ENCODE measurements at places on chromosomes 4 and X.

GRCh38 chrX:71184803-71185495 lies 38.1 kb upstream of the GJB1 start:
- DNase-seq = no peak

GRCh38 chr4:73068491-73069337 lies 802 bp downstream of the COX18 start:
- DNase-seq = no peak

DNA sequence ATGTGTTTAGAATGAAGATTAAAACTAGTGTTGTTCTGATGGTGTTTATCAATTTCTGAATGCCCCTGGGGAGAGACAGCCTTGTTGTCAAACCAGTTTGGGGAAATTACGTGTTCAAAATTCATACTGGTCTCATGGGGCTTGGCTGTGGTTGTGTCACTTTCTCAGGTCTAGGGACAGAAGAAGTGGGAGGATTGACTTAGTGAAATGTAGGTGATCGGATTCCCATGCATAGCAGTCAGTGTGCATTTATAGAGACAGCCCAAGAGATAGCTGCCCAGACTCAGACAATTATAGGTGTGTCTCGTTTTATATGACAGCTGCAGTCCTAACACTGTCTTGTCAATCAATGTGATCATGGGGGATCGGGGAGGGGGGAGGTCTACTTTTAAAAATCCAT lies 94.4 kb upstream of the CLCN4 start:
- DNase-seq = no peak

GRCh38 chrX:122094611-122095010 lies 1047.2 kb downstream of the GLUD2 start:
- no peak for DNase-seq

DNA sequence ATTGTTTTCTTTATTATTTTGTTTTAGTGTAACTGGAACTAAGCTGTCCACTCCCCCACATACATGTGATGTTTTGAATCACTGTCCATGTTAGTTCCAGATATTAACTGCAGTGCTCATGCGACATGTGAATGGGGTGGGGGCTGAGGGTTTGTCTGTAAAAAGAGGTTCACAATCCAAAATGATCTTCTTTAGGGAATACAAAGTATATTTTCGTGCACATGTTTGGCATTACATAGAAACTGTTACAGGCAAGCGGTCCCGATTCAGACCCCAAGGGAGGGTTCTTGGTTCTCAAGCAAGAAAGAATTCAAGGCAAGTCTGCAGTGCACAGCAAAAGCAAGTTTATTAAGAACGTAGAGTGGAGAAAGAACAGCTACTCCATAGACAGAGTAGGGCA lies 296.5 kb upstream of the CLNK start:
- DNase-seq = no peak

- DNase-seq = no peak
Measured at GRCh38 chrX:136870064-136870463, 10.5 kb downstream of the RBMX start.

GRCh38 chrX:40266490-40267333 lies 169.0 kb upstream of the BCOR start:
- DNase-seq = peak; percentile 26

- no peak for DNase-seq
Measured at GRCh38 chrX:129433945-129434344, 89.3 kb downstream of the SMARCA1 start.

DNA sequence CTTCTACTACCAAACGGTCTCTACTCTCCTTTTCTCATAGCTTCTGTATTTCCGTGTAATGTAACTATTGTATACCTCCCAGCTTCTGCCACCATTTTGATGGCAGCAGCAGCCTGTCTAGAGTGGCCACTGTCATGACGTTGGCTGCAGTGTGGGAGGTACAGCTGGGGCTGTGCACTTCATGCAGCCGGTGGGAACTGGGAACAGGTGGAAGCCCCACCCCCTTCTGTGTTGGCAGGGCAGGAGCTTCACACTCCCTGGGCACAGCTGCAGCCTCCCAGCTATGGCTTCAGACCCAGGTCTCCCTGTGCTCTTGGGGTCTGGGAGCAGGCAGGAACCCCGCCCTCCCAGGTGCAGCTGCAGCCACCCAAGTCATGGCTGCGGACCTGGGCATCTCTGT lies 49.8 kb upstream of the SEC24B start:
- no peak for DNase-seq

DNA sequence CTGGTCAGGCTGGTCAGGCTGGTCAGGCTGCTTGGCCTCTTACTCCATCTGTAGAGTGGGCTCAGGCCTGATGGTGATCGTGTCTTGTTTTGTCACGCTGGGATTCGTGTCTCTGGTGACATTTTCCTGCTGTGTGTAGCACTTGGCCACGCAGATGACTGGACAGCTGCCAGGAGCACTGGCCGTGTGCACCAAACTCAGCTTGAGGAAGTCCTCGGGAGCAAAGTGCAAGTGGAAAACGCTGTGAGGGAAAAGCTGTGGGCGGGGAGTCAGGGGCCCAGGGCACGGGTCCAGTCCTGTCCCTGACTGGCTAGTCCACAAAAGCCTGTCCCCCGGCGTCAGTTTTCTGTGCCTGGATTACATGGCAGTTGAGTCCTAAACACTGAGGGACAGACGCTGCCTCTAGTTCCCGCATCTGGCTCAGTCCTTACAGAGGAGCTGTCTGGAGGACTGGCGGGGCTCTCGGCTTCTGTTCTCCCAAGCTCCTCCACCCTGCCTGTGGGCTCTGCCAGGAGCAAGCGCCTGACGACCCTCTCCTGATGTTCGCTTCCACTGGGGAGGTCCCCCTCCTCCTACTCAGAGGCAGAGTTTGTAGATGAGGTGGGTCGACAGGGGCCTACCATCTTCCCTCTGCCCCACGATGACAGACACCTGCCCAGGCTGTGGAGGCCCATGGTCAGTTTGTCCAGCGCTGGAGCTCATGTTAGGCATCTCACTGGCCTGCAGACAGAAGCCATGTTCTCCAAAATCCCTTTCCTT lies 35.9 kb upstream of the GRPEL1 start:
- DNase-seq = peak; percentile 27

- DNase-seq = no peak
Measured at GRCh38 chrX:54180403-54180802, 2.7 kb downstream of the FAM120C start.

DNA sequence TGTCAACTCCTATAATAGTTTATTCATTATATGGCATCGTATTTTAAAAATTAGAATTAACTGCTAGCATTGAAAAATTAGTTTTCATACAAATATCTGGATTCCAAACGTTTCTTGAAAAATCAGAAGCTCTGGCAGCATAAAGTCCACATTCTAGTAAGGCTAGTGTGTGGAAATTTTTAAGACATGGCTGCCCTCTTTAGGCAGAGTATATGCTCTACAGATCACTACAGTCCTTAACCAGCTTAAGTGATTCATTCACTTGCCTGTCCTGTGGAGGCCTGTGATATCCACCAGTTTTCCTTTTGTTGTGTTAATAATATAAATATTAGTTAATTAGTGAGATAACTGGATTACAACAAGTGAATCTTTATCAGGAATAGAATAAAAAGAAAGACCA lies 287.2 kb downstream of the OPHN1 start:
- no peak for DNase-seq

DNA sequence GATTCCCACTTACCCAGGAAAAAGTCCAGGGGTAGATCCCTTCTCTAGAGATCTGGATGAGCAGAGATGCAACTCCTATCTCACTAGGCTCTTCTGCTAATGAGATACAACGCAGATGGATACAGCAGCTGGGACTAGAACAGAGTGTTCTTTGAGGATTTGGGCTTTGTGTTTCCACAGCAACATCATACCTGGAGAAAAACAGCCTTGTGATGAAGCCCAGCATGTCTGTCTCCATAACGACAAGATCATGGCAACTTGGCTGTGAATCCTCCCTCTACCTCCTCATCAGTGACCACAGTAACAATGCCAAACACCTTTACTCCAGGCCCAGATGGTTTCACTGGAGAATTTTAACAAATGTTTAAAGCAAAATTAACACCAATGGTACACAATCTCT lies 80.1 kb downstream of the RCHY1 start:
- DNase-seq = no peak

- DNase-seq = no peak
Measured at GRCh38 chrX:117835034-117835433, 281.6 kb downstream of the KLHL13 start.

GRCh38 chrX:24241822-24242648 lies 71.8 kb downstream of the SUPT20HL2 start:
- DNase-seq = peak; percentile 0

DNA sequence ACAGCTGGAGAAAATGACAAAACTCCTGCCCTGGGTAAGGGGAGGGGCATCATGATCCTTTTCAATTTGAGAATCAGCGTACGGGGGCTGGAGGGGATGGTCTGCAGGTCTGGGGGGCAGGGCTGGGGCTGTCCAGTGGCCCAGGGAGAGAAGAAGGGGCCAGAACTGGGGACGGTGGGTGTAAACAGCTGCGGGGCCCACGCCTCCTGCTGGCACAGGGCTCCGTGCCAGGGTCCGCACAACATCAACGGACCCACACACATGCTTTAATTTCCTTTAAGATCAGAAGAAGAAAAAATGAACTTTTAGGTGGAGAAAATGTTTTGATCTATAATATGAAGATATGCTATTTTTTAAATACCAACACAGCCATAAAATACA lies 52.1 kb downstream of the PSAPL1 start:
- DNase-seq = no peak

DNA sequence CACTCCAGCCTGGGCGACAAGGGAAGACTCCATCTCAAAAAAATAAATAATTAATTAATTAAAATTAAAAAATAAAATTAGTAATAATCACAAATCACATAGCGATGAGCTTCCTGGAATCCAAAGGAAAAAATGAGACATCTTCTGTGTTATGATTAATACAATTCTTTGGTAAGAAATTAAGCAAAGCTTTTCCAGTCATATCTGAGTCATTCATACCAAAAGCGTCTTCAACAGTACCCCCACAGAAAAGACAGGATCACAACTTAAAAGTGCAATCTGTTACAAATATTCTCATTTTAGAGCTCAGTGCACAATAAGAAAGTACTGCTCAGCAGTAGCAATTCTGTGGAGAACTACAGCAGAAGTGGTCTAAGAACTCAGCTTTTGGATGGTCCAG lies 168.5 kb upstream of the MXRA5 start:
- no peak for DNase-seq

All from effector CD8-positive, alpha-beta T cell (primary cell).